ENCODE measurements at places on chromosomes 2 and 18.

DNA sequence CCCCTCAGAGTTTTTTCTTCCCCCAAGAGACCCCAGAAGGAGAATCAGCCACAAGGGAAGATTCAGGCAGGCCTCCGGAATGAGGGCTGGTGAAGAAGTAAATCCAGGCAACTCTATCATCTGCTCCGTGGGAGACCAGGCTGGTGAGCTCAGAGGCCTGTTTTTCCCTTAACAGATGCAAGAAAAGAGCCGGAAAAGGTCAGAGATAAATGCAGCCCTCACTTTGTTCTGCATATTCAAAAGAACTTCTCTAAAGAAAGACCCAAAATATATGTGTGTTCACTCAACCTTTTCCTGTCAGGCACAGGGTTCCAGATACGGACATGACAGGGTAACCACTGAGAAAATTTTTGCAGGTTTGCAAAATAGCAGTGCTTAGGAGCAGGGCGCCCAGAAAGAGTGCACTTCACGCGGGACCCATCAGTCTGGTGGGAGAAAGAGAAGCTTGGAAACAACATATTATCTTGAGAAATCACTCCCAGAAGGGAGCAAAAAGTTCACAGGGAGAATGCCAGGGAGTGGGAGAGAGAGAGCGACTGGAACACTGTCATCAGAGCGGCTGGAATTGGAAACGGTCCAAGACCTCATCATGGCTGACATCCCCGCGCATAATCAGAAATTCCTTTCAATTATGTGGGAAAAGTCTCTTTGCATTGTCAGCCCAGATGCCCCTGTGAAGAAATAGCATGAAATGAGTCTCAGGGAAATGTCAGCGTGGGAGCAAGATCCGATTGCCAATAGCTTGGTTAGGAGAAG lies 244.8 kb upstream of the SLC14A2 start:
- no peak for DNase-seq

DNA sequence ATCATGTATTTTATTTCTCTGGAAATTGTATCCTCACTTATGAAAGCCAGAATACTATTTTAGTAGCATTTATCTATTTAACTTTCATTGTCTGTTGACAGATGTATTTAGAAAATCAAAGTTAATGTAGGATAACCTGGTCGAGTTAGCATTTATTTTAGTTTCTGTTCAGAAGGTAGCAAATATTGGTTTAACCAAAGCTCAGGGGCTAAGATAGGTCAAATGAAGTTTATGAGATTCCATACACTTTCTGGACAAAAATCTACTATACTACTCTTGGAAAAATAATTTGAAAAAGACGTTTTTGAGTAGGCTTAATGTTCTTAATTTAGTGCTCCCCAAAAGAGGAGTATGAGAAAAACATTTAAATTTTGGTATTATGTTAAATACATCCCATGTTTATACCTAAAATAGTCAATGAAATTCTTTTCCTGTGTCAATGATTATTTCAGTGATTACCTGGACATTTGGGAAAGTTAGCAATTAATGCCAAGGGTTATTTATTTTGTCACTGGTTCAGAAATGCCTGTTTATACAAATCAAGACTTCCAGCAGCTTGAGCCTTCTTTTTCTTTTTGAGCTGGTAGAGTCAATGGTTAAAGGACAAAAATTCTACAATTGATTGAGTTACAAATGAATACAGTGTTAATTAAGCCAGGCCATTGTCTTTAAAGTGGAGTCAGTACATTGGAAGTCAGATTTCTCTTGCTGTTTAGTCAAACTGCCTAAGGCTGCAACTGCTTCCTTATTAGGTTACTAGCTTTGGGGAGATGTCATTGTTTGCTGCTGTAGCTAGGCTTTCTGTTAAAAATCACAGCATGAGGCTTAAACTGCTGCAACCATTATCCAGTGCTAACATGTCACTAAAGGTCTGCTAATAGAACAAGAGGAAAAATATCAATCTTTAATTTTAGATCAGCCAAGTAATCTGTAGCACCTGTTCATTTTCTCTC lies 182.3 kb downstream of the CAMKMT start:
- no peak for DNase-seq

DNA sequence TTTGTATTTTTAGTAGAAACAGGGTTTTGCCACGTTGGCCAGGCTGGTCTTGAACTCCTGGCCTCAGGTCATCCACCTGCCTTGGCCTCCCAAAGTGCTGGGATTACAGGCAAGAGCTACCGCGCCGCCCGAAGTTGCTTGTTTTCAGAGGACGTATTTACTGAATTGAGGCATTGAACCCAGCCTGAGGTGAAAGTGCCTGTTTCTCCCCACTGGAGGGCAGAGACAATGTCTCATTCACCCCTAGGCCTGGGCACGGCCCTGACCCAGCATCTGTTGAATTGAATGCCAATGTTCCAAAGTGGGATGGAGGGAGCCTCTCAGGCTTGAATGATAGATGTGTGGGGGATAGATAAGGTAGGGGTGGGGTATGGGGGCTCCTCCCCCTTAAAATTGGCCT lies 4.5 kb upstream of the TMBIM1 start:
- DNase-seq, result no peak

DNA sequence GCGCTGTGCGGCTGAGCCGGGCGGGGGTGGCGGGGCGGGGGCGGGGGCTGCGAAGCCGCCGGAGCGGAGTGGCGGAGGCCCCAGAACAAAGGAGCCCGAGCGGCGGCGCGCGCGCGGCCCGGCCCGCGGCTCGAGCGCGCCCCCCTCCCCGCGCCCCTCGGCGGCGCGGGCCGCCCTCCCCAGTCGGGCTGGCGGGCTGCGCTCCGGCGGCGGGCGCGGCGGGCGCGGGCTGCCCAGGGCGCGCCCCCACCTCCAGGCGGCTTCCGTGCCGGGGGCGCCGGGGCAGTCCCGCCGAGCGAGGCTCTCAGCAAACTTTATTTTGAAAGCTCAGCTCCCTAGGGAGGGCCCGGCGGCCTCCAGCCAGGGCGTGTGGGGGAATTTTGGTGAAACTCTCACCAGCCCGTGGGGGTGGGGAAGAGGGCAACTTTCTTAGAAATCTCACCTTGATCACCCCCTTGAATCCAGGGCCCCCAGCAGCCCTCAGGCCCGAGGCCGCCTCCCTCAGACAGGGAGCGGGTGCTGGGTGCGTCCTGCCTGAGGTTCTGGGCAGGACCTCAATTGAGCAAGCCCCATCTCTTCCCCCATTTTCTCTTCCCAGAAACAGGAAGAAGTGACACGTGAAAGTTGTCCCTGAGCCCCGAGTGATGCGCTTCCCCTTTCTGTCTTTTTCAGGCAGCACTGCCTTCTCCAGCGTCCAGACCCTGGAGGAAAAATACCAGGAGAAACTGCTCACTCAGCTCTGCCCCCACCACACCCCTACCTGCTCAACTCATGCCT lies 786 bp downstream of the TET3 start:
- no peak for DNase-seq

DNA sequence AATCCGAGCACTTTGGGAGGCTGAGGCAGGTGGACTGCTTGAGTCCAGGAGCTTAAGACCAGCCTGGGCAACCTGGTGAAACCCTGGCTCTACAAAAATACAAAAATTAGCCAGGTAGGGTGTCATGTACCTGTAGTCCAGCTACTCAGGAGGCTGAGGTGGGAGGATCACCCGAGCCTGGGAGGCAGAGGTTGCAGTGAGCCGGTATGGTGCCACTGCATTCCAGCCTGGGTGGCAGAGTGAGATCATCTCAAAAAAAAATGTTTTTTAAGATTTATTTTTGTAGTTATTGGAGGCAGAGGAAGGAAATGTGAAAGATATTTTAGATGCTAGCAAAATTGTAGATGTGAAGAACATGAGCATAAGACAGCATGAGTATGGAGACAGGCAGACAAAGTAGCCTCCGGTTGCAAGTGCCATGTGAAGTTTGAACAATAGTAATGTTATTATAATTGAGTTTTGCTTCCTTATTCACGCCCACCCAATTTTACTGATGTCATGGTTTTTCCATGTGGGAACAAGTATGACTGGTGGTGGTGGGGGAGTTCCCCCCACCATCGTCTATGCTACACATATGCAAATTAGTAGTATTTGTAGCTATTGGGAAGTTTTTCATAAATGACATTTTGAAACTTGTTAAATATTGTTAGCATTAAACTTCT lies 18.0 kb downstream of the REL start:
- DNase-seq, result no peak

DNA sequence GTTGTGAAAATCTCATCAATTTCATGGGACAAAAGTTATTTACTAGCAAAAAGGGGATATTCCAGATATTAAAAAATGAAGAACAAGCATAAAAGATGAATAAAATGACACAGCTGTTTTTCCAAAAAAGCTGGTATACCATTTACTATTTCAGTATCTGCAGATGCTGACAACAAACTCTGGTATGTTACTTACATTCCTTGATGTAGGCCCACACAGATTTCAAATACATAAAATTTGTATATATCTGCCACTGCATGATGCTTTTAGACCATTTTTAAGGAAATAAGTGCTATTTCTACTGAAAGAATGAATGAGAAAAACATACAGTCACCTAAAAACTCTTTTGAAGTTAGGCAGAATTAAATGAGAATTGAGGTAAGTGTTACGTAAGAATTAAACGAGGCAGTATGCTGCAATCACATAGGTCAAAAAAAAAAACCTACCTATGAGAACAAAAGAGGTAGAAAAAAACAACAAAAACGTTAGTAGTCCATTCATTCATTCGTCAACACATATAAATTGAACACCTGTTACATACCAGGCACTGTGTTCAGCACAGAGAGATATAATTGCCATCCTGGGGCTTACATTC lies 32.5 kb downstream of the ARL5A start:
- no peak for DNase-seq

GRCh38 chr2:111052621-111053020 lies 68.1 kb upstream of the BCL2L11 start:
- no peak for DNase-seq

DNA sequence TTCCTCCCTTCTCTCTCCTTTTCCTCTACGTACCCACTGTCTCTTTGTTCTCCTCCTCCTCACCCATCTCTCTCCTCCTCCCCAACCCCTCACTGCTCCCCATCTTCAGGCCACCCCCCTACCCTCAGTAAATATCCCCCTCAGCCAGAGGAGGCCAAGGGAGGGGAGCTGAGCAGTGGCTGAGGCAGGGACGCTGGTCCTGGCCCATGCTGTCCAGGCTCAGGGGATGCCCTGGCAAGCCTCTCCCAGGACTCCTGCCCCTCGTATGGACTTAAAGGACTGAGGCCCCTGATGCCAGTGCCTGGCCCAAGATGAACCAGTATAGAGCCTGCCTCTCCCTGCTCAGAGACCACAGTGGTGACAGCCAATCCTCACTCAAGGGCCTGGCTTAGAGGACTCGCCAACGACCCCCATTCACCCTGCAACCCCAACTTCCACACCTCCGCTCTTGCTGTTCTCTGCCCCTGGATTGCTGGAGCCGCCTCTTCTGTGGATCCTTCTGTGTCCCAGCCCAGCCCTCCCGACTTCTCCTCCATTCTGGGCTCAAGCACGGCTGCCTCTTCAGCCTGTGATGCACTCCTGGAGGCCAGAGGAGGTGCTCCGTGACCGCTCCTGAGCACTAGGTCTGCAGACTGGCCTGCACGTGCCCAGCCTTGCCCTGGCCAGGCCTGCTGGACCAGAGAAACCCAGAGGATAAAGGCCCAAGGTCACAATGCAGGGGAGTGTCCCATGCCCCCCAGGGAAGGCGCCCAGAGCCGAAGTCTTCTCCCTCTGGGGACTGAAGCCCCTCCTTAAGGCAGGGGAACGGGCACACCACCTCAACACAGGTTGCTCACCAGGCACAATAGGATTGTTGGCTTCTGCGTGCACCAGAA lies 9.5 kb upstream of the DUSP2 start:
- DNase-seq, result no peak

DNA sequence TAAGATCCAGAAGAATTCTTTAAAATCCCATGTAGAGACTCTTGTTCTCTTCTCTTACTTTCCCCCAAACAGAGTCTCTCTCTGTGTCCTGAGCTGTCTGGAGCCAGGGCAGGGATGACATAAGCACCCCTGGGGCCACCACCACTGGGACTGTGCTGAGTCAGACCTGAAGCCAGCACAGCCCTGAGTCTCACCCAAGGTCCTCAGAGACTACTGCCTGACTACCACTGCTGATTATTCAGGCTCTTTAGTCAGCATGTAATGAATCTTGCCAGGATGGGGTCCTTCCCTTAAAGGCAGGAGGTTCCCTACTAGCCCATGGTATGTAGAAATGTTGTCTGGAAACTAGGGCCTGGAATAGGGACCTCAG lies 34.9 kb upstream of the DYNC1I2 start:
- no peak for DNase-seq

DNA sequence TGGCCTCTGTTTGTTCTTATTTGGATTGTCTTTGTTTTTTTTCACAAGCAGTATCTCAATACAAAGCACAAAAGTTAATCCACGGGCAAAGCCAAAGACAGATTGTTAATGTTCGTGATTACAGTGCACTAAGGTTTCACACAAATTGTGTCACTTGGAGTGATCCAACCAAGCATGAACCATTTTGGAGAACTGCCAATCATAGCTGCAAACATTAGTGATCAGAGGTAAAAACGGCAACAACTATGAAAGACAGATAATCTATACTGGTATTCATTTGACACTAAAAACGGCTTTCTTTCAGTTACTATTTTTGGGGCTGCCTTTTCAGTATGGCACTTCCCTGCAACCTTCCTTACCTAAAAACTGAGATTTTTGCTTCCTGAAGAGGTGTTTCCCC lies 213.1 kb upstream of the GULP1 start:
- no peak for DNase-seq
